ENCODE measurements at places on chromosomes 3 and 15. TPM values are rescaled to one million over a fixed set of nuclear protein-coding genes. Genes with fewer than 3 reads are reported as not detected.

The CACNA2D3 gene
- not detected for total RNA-seq

The EXD1 gene
- total RNA-seq = not detected

The PLA2G4E gene
- total RNA-seq = not detected

The ITIH1 gene
- not detected for total RNA-seq

The GOLGA6B gene
- total RNA-seq = not detected

The HACL1 gene
- total RNA-seq = 22.8 TPM

The BTD gene
- total RNA-seq = 3.9 TPM

The P2RY1 gene
- total RNA-seq = 2.1 TPM

The GABRR3 gene
- total RNA-seq = not detected

The MEIS2 gene
- total RNA-seq = not detected

The GHSR gene
- total RNA-seq = not detected

The ARHGAP31 gene
- 13.2 TPM for total RNA-seq

The EBLN2 gene
- total RNA-seq = 8.6 TPM

The LRRC2 gene
- not detected for total RNA-seq

The PLSCR2 gene
- total RNA-seq = not detected

The CYP1A2 gene
- total RNA-seq = not detected
